AG08395 (cell line): ENCODE measurements at places on chromosomes 5 and 9.

- DNase-seq, result no peak
Observed at GRCh38 chr5:87076931-87077330, 190.8 kb upstream of the RASA1 start.

DNA sequence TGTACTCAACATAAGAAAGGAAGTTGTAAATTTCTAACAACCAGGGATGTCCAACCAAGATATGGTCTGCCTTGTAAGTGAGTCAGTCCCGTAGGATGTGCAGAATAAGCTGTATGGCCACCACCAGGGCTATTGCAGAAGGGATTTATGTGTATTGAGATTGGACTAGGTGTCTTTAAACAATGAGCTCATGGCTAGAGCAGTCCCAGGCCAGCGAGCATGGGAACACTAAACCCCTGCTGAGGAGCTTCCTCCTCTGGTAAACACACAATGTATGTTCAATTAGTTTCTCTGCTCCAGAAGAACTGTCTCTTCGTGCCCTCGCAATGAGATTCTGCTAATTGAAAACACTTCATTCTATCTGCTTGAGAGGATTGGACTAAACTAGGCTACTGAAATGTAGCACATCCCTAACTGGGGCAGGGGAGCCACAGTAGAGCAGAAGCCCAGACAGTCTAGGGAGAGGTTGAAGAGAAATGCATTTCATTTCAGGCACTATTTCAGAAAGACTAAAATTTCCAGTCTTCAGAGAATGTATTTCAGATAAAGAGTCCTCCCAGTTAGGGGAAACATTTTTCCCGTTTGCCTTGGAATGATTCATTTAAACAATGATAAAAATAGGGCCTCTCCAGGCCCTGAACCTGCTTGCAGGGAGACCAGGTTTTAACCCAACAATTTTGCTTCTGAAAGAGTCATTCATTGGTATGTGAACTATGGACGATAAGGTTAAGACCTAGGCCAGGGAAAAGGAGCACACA, 154.7 kb downstream of the FAM114A2 start:
- DNase-seq, result peak; percentile 64

DNA sequence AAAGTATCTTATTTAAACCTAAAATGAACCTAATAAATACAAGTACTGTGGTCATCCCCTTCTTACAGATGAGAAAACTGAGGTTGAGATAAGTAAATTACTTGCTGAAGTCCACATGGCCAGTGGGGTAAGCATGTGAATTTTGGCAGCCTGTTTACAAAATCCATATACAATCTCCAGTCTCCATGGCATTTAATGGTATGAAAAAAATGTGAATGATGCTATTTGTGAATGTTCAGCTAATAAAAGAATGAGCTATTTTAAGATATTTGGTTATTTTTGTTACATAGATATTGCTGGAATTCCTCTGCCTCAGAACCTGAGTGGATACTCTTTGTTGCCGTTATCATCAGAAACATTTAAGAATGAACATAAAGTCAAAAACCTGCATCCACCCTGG, 19.3 kb upstream of the GPR150 start:
- DNase-seq, result peak; percentile 10

GRCh38 chr9:89605465-89606048, 745 bp downstream of the GADD45G start:
- DNase-seq, result no peak

- no peak for DNase-seq
Observed at GRCh38 chr5:133967698-133968203, 674 bp downstream of the C5orf15 start.

GRCh38 chr9:95459851-95460517, 56.8 kb downstream of the PTCH1 start:
- no peak for DNase-seq

DNA sequence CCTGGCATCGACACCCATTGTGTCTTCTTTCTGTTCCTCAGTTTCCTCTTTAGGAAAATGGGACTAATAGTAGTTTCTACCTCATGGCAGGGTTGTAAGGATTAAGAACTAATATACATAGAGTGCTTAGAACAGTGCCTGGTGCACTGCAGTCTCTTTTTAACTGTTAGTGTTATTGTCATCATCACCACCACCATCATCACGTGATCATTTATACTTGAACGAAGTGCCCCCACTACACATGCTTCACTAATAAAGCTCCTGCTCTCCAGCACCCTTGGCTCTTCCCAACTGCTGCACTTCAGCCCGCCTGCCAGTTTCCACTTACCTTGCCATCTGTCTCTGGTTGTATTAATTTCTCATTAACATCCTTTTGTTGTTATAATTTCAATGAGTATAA, 35.8 kb upstream of the MAST4 start:
- no peak for DNase-seq

GRCh38 chr5:169022718-169023117, 278.2 kb downstream of the SLIT3 start:
- no peak for DNase-seq

- DNase-seq, result peak; percentile 37
Observed at GRCh38 chr5:42680046-42680445, 76.6 kb upstream of the CCDC152 start.

GRCh38 chr5:149221731-149222342, 49.8 kb upstream of the AFAP1L1 start:
- DNase-seq, result no peak

- DNase-seq, result no peak
Observed at GRCh38 chr5:137265457-137265856, 233.7 kb downstream of the SPOCK1 start.

DNA sequence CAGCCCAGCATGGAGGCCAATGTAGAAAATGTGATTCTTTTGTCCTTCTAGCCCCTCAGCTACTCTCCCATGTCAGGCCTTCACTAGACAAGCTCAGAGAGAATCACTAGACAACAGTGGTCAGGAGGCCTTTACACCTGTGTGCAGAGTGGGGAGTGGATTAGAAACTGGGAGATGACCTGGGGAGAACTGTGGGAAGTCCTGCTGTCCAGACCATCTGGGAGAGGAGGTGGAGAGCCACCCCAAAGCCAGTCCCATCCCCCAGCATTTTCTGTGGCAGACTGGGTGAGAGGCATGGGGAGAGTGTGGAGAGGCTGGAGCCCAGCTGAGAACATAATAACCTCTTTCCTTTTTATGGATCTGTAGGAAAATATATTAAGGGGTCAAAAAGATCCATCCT, 452.0 kb upstream of the DMAC1 start:
- no peak for DNase-seq

DNA sequence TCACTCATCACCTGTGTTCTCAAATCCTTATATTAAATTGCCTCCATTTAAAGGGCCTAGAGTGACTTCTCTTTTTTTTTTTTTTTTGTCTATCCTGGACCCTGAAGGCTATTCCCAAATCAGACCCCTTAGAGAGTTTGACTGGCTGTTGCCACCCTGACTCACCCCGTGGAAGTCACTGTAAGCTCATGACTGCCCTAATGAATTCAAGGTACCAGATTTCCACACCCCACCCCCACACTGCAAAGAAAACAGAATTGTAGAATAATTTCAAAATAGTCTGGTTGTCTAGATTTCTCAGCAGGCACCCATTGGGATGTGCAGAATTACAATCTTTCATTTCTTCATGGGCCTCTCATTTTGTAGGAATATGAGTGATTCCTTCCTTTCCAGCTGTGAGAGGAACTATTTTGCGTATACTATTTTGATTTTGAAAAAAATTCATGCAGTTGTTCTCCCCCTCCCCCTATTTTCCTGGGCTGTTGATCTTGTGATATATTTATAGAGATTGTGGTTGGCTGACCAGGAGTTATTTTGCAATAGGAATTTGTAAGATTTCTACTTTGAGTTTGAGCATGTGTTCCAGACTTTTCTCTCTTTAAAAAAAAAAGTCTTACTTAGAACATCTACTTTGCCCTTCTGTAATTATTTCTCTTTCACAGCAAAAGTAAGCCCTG, 79.1 kb downstream of the ZNF618 start:
- peak; percentile 62 for DNase-seq

- no peak for DNase-seq
Observed at GRCh38 chr9:70830618-70831017, 290.8 kb downstream of the TRPM3 start.

GRCh38 chr9:94677929-94678328, 38.6 kb upstream of the FBP1 start:
- no peak for DNase-seq

- DNase-seq, result no peak
Observed at GRCh38 chr9:9817176-9817575, 795.6 kb downstream of the PTPRD start.

- DNase-seq, result no peak
Observed at GRCh38 chr9:128887914-128888350, 6.0 kb downstream of the LRRC8A start.

- no peak for DNase-seq
Observed at GRCh38 chr5:133853646-133854365, 114.6 kb downstream of the C5orf15 start.

DNA sequence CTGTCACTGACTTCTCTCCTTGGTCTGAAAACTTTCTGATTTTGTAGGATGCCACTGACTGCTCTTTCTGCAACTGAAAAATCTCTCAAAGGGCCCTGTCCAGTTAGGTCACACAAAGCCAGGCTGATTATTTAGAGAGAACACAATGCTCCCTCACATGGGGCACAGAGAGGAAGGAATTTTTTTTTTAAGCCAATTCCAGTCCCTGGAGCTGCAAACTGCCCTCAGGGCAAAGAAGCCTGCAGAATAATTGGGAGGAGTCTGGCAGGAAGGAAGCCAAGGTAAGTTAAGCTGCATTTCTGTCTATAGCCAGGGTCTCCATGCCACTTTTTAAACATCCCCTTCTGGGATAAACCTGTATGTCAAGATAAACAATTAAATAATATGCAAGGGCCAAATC, 305.5 kb downstream of the ZSWIM6 start:
- no peak for DNase-seq

DNA sequence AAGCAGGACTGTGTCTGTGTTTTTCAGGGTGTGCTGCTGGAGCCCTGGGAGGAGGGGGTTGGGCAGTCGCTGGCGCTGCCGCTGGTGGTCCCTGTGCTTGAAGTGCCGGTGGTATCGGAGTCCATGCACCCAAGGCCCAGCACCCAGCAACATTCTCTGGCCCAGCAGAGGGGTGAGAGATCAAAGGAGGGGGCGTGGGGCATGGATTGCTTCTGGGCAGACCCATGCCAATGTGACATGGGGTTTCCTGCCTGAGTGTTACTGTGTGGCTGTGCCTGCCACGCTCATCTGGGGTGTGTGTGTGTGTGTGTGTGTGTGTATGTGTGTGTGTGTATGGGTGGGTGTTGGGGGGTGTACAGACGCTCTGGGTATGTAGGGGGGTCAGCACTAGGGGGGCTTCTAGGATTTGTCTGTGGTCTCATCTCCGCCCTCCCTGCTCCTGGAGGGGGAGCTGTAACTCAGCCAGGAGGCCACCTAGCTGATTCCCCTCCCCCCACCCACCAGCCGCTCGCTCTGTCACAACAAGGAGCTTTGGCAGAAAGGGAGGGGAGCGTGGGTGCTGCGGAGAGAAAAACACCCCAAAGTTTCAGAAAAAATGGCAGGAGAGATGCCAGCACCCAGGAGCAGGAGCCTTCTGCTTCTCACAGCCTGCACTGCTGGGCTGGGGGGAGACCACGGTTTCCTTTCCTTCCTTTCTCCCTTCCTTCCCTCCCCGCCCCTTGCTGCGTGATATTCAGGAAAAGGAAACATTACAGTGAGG, 35.9 kb upstream of the HSPA9 start:
- no peak for DNase-seq

DNA sequence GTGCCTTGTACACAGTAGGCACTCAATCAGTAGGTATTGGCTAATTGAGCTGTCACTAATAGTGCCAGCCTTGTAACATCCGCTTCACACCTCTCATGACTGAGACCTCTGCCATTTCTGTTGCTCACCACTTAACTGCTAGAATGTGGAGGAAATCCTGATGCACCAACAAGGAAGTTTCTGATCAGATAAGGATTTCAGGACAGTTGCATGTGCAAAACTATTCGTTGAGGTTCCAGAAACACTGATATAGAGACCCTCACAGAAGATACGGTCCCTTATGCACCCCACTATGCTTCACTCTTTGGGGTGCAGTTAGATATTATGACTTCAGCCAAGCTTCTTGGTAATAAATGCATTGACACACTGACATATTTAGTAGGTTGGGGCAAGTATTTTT, 10.7 kb downstream of the SAP30L start:
- no peak for DNase-seq
